ENCODE measurements at places on chromosomes 7 and 10.

DNA sequence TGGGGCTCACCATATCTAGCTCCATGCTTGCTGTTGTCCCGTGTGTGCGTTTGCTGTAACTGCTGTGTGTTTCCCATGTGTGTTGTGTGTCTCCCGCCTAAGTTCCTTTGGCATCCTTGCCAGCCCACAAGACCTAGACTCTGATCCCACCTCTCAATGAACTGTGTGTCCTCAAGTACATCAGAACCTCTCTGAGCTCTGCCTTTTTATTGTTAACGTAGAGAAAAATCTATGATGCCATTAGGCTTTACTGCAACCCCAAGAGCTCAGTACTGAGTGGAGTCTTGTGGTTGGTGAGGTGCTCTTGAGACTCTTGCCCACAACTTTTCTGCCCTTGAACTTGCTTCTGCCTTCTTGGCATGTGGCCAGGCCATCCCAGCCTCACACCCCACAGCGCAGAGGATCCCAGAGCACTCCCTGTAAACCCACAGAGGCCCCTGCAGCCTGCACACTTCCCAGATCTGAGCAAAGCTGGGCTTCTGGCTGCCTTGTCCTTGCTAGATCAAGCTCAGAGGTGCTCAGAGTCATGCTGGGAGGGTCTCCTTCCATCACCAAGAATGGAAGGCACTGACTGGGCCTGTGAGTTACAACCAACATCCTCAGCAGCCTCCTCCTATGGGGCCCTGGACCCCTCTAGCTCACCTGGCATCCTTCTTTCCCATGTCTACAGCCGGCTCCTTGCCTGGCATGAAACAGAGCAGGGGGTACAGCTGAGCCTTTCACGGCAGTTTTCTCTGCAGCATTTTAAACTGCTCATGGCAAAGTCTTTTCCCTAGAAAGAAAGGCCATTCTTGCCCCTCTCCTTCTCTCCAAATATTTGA lies 643.4 kb downstream of the ACTR3B start:
- DNase-seq, result no peak

- DNase-seq, result no peak
These were observed 90.5 kb downstream of the EZH2 start for GRCh38 chr7:148793590-148793989.

DNA sequence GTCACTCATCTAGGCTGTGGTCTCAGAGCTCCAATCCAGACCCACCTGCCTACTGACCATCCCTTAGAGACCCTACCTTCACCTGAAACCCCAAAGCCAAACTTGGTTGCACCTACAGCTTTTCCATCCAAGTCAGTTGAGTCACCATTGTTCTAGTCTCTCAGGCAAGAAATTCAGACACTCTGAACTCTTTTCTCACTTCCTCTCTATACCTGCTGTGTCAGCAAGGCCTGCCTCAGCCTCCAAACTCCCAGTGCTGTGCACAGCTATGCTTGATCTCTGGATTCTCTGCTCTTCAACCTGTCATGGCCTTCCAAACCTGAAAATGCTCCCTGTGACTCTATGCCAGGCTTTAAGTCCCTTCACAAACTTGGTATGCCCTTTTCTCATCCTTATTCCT lies 47.4 kb upstream of the MTURN start:
- DNase-seq, result no peak

DNA sequence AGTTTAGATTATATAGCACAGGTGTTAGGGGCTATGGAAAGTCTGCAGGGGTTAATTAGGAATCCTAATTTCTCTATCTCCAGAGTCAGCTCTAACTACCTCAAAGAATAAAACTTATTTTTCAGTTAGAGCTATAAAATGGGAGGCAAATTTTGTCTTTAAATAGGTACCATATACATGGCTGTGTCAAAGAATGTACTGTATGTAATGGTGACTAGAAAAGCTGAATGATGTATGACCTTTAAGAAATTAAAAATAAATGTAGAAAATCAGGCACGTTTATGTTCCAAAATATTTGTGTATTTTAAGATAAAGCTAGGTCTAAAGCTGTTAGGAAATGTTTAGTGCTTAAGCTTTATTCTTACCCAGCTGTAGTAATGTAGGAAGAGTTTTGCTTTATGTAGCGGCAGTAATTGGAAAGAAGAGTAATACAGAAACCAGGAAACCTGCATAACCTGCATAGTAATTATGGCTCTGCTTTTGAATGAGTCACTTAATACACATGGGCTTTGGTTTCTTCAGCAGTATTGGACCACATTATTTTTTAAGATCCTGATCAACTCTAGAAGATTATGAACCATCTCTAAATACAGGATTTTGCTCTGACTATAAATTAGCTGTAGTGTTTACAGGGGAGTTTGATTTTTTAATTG lies 85.0 kb downstream of the KMT2E start:
- no peak for DNase-seq

DNA sequence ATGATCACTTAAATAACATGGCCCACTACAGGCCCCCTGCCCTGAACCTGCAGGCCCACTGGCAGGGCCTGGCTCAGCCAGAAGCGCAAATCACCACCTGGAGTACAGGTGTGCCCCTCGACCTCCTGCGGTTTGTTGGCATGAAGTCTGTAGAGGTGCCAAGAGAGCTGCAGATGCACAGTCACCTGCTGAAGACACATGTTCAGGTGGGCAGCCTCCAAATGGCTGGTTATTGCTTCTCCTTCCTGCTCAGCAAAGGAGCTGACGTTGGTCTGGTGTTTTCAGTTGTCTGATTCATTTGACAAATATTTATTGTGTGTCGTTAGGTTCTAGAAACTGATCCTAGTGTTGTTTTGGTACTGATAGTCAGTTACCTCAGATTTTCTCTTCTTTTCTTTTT lies 29.0 kb downstream of the DHTKD1 start:
- DNase-seq, result peak; percentile 31

DNA sequence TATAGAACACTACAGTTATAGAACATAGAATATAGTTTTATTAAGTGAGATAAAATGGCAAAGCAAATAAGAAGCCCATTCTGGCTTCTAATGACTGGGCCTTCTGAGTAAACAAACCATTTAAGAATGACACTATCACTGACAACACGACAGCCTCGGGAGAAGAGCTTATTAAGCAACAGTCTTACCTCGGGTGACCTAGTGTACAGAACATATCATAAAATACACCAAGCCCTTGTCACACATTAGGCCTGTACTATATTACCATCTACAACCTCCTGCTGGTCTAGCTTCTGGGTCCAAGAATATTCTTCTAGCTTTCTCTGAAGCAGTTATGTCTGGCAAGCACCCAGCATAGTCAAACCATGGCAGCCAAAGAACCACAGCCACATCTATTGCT lies 32.0 kb downstream of the CCDC186 start:
- no peak for DNase-seq

DNA sequence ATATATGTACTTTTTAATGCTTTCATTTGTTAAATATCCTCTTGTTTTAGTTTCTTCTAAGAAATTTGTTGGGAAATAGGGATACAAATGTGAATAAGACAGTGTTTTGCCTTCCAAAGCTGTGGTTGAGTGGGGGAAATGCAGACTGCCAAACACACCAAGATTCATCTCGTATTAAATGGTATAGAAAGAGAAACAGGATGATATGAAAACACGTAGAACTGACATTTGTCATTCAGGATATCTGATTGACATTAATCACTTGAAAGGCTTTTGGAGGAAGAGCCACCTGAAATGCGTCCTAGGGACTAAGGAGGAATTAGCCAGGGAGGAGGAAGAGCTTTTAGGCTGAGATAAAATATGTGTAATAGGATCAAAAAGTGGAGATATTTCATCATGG lies 287.4 kb upstream of the SEMA3C start:
- no peak for DNase-seq

- DNase-seq, result no peak
These were observed 10.9 kb downstream of the SUFU start for GRCh38 chr10:102514487-102515311.

GRCh38 chr7:148348466-148348865 lies 242.1 kb upstream of the C7orf33 start:
- DNase-seq, result no peak

DNA sequence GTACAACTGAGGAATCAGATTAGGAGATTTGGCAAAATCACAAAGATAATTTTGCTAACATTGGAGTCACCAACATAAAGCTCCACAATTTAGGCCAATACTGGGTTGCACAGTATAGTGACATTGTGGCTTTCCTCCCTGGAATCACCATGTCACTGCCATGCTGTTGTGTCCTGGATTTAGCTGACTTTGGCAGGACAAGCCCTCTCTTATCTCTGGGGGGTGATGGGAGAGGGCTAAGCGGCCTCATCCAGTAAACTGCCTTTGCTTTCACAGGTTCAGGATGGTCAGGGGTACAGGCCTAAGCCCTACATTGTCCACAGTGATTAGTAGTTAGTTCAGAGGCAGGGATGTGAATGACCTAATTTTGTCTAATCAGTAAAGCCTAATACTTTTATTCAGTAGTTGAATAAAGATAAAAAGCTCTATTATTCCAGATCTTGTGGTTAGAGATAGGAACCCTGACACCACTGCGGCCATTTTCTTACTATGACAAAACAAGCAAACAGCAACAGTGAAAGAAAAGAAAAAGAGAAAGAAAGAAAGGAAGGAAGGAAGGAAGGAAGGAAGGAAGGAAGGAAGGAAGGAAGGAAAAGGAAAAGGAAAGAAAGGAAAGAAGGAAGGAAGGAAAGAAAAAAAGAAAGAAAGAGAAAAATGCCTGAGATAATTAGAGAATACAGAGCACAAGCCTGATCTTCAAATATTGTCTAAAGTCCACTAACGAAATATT lies 140.1 kb downstream of the ETV1 start:
- no peak for DNase-seq

GRCh38 chr7:33107136-33108066 lies 1.8 kb downstream of the RP9 start:
- no peak for DNase-seq

DNA sequence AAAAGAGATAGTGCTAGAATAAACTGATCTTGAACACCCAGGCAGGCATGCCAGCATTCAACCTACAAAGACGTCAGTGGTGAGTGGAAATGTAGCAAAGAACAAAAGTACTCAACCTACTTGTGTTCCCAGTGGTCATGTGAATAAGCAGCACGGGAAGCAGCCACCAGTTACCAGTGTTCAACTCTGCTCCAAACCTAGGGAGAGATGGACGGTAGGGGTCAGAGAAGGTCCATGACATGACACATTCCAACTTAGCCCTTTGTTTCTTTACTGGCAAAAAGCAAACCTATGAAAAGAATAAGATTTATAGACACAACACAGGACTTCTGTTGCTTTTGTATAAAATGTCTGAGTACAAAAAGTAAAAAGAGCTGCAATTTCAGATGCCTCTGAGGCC lies 511.4 kb downstream of the XPNPEP1 start:
- DNase-seq, result peak; percentile 18

DNA sequence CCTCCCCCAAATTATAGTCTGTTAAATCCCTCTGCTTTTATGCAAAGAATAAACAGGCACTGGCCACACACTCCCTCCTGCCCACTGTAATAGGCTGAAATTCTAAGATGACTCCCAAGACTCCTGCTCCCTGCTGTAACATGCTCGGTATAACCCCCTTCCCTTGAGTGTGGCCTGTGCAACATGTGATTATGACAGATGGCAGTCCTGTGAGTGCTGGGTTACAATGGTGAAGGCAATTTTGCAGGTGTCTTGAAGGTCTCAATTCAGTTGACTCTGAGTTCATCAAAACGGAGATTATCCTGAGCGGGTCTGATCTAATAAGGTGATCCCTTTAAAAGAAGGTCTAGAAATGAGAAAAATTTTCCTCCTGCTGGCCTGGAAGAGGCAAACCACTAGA lies 55.9 kb downstream of the CREB3L2 start:
- DNase-seq, result no peak

GRCh38 chr7:133584956-133585668 lies 332.2 kb downstream of the EXOC4 start:
- DNase-seq, result no peak

- DNase-seq, result no peak
These were observed 26.2 kb upstream of the RASGEF1A start for GRCh38 chr10:43292755-43293676.

GRCh38 chr7:36682102-36682501 lies 42.2 kb downstream of the AOAH start:
- no peak for DNase-seq

- no peak for DNase-seq
These were observed 19.9 kb upstream of the C10orf105 start for GRCh38 chr10:71739358-71739900.

GRCh38 chr10:120962756-120963593 lies 111.8 kb downstream of the WDR11 start:
- DNase-seq, result peak; percentile 22

DNA sequence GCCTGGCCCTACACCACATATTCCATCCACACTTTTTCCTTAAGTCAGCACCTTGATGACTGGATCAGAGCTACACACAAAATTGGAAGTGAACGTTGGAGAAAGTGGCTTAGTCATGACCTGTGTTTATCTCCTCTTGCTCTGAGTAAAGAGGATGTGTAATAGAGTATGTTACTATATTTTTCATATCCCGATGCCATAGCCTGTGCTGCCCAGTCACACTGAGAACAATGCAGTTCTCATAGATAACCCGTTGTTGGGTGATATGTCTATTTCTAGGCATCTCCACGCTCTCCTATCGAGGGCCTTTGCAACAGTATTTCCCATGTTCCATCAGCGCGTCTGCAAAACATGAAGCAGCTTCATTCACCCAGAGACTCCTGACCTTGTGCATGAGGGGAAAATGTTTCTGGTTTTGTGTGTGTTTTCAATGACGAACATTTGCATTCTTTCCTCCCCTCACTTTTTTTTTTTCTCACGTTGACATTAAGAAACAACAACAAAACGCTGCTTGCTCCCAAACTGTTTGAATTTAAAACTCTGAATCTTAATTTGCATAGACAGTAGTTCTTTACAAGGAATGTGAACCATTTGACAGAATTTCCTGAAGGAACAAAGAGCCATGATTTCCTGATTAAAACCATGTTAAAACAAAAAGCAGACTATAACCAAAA lies 43.4 kb downstream of the GRK5 start:
- DNase-seq, result no peak

- no peak for DNase-seq
These were observed 87.5 kb downstream of the NEBL start for GRCh38 chr10:20809631-20810030.

GRCh38 chr7:23373151-23374004 lies 74.2 kb downstream of the MALSU1 start:
- DNase-seq, result no peak
